ENCODE measurements at places on chromosomes 2 and 18.

DNA sequence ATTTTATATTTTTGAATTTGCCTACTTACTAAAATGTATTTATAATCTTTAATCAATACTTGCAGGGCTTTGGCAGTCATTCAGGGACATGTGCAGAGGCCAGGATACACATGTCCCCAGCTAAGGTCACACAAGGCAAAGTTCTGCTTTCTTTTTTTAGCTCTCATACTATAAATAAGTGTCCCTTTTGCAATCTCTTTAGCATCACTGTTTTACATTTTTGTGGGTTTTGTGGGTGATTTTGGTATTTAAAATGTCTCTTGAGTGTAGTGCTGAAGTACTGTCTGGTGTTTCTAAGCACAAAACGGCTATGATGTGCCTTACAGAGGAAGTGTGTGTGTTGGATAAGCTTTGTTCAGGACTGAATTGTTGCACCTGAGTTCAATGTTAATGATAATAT is 309.0 kb upstream of the GULP1 start:
- no peak for DNase-seq

GRCh38 chr18:49999128-49999527 is 185.8 kb upstream of the ACAA2 start:
- no peak for DNase-seq

DNA sequence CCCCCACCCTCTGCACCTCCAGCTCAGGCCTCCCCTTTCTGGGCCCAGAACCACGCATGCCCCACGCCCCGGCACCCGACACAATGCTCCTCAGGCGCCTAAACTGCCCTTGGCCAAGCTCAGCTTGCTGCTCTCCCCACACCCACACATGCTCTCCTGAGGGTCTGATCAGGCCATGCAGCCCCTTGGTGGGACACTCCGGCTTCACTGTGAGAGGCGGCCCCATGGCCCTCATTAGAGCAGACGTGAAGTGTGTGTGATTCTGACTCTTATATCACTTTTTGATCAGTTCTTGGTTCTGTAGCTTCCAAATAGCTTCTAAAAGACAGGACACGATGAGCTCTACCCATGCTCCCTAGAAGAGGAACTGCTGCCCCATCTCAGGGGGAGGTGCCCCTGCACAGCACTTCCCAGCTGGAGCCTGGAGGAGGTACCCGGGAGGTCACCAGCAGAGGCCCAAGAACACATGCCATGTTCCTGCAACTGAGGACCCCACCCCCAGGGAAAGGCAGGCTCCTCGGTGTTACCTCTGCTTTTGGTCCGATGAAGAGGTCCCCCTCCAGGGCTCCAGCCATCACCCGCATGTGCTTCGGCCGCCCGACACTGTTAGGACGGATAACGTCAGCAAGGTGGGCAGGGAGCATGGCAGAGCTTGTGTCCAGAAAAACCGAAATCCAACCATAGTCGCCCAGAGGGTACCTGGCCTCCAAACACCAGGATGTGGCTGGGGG is 3.6 kb downstream of the ACTR1B start:
- DNase-seq = no peak

DNA sequence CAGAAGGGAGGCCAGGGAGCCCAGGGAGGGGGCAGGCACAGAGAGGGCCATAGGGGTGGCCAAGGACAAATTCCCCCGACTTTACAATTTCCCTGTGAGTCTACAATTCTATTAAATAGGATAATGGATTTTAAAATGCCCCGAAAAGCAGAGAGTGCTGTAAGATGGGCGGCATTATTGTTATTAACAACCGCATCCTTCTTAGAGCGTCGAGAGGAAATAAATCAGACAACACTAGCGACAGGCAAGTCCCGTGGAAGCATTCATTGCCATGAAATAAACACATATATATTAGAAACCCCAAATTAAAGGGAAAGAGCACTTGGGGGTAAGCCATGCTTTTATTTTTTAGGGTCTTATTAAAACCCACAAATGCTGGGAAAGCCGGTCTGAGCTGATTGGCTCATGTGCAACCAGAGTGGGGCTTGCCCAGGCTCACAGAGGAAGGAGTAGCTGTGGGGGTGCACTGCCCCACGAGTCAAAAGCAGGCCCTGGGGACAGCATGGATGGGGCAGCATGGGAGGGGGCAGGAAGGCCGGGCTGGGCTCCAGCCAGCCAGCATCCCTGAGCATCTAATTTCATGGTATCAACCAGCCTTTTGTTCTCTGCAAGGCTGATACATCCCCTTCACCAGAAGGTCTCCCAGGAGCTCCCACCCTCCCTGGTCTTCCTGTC is 187.1 kb downstream of the CELF4 start:
- DNase-seq = no peak

- DNase-seq = no peak
These were observed 5.4 kb upstream of the MTCL1 start for GRCh38 chr18:8699948-8700347.

GRCh38 chr2:128359841-128360240 is 41.2 kb upstream of the HS6ST1 start:
- DNase-seq = no peak

DNA sequence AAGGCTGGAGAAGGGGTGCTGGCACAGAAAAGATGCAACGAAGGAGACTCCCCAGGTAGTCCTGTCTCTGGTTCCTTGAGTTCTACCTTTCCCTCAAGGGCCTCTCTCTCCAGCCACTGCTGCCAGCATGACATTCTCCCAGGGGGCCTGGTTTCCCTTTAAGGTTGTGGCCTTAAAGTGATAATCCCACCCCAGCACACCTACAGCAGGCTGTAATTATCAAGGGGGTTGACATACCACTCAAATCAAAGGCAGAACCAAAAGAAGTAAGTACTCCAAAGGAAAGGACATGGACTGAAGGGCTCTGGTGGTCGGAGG is 127.4 kb upstream of the MSH6 start:
- DNase-seq = no peak

DNA sequence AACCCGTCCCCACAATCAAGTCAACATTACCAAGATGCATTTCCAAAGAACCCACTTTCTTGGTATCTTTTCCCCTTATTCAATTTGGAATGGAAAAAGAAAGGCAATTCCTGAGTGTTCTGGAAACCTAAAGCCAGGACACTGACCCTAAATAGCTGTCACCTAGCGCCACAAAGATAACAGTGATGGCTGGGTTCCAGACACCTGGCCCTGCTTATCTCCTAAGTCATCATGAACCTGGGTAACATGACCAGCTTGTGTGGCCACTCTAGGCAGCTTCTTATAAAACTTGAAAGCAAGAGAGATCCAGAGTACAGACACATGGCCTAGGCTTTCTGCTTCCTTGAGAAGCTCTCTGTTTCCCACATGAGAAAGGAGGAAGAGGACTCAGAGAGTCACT is 95.4 kb downstream of the BOD1L2 start:
- DNase-seq = no peak

Data from activated T-helper 1 cell treated with anti-CD3 and anti-CD28 coated beads, Interleukin-2, amount 50 U/mL, for 16 hours (primary cell).